ENCODE measurements at places on chromosomes 11 and 22.

DNA sequence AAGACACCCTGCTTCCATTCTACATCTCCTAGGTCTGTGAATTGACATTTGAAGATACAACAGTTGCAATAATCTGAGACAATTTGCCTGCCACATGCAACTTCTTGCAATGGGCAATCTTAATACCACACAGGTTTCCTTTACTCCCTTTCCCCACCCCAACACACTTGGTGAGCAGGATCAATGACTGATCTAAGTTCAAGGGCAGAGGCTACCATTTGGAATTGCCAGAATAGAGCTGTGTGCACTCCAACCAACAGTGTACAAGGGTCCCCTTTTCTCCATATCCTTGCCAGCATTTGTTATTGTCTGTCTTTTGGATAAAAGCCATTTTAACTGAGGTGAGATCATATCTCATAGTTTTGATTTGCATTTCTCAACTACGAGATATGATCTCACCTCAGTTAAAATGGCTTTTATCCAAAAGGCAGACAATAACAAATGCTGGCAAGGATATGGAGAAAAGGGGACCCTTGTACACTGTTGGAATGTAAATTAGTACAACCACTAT lies 2.9 kb upstream of the NNMT start:
- no peak for DNase-seq

DNA sequence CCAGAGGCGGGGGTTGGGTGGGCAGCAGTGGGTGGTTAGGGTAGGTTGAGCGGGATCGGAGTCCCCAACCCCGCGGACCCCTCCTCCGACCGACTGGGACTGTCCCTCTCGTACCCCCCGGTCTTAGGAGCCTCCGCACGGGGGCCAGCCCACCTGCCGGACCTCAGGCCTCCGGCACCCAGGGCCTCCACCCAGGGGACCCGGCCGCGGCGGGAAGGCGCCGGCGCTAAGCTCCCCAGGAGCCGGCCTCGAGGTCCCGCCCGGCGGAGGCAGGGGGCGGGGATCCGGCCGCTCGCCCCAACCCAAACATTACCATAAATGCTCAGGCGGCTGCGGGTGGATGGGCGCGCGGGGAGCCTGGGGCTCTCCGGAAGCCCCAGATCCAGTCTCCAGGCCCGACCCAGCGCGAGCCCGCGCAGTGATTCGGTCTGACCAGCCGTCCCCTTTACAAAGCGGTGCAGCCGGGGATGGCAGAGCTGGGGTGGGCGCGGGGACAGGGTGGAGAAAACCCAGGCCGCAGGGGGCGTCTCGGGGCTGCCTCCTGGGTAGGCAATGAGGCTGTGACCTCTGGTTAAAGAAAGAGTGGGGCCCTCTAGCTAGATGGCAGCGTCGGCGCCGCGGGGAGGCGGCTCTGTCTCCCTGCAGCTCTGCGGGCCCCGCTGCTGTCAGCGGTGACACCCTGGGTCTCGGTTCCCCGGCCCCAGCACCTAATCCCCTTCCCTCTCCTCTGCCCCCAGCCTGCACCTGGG lies 4.0 kb upstream of the MCAM start:
- no peak for DNase-seq

GRCh38 chr22:21984793-21985192 lies 2.2 kb upstream of the TOP3B start:
- DNase-seq, result no peak

DNA sequence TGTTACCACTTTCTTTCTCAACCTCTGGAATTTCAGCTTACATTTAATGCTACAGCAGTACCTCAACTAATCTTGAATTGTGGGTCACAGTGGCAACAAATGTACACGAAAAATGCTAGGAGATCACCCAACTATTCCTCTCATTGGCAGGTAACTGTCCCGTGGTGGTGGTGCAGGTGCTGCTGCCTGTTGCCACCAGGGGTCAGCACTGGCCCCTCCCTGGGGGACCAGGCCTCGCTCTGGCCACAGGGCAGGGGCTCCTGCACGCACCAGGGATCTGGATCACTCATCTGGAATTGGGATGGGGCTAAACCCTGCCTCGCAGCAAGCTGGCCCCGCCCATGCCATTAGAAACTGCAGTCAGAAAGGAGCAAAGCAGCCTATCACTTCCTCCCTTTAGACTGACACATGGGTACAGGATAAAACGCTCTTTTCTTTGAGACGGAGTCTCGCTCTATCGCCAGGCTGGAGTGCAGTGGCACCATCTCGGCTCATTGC lies 6.9 kb upstream of the POLDIP3 start:
- DNase-seq, result peak; percentile 29

- DNase-seq, result no peak
Observed at GRCh38 chr22:37626144-37626543, 13.3 kb upstream of the SH3BP1 start.

- DNase-seq, result no peak
Observed at GRCh38 chr22:42229455-42230149, 40.9 kb downstream of the TCF20 start.
